ENCODE measurements at places on chromosomes 2 and 18.
A peak's percentile ranks its signal among the peaks of the same experiment; 100 is the strongest.

- DNase-seq, result no peak
Observed at GRCh38 chr18:44047585-44047984, 633.1 kb upstream of the SETBP1 start.

GRCh38 chr2:42367835-42368234 is 6.8 kb upstream of the COX7A2L start:
- no peak for DNase-seq

- peak; percentile 86 for DNase-seq
Observed at GRCh38 chr18:12599543-12599942, 58.4 kb downstream of the SPIRE1 start.

DNA sequence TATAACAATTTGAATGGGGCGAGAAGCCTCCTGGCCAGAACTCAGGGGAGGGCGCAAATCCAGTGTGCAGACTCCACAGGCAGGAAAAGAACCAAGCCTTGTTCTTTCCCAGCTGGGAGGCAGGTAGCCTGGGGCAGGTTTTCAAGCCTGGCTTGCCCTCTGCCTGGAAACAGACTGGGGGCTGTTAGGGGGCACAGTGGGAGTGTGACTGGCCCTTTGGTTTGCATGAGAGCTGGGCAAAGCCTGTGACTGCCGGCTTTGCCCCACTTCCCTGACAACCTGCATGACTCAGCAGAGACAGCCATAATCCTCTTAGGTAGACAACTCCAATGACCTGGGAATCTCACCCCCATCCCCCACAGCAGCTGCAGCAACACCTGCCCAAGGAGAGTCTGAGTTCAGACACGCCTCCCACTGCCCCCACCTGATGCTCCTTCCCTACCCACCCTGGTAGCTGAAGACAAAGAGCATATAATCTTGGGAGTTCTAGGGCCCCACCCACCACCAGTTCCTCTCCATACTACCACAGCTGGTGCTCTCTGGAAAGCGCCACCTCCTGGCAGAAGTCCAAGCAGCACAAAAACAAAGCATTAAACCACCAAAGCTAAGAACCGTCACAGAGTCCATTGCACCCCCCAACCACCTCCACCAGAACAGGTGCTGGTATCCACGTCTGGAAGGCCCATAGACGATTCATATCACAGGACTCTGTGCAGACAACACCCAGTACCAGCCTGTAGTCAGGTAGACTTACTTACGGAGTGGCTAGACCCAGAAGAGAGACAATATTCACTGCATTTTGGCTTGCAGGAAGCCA is 402.5 kb downstream of the STK39 start:
- peak; percentile 73 for DNase-seq

DNA sequence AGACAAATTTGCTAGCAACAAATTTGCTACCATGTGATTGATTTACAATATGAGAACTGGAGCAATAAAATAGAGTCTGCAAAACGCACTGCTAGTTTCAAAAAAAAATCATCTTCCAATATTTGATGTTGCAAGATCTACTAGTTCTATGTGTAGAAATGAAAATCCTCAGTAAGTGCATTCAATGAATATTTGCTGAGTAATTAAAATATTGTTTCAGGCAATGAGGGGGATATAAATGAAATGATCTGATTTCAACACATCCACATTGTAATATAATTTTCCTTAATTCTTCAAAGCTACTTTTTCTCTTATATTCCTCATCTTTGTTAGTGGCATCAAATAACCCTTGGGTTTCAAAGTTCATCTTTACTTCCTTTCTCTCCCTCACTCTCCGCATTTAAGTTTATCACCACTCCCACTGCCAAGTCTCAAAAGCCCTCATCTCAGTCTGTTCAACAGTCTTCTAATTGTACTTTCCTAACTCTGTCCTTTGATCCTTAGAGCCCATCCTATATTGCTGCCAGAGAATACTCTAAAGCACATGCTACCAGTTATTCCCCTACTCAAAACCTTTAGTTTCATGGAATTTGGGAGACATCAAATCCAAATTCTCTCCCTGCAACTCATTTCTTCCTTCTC is 6.2 kb downstream of the OSGEPL1 start:
- DNase-seq, result no peak

GRCh38 chr2:68216454-68217310 is 35.6 kb downstream of the PPP3R1 start:
- no peak for DNase-seq

- DNase-seq, result no peak
Observed at GRCh38 chr2:127678531-127678930, 3.2 kb upstream of the LIMS2 start.

GRCh38 chr18:79971211-79971952 is 6.9 kb downstream of the HSBP1L1 start:
- no peak for DNase-seq

DNA sequence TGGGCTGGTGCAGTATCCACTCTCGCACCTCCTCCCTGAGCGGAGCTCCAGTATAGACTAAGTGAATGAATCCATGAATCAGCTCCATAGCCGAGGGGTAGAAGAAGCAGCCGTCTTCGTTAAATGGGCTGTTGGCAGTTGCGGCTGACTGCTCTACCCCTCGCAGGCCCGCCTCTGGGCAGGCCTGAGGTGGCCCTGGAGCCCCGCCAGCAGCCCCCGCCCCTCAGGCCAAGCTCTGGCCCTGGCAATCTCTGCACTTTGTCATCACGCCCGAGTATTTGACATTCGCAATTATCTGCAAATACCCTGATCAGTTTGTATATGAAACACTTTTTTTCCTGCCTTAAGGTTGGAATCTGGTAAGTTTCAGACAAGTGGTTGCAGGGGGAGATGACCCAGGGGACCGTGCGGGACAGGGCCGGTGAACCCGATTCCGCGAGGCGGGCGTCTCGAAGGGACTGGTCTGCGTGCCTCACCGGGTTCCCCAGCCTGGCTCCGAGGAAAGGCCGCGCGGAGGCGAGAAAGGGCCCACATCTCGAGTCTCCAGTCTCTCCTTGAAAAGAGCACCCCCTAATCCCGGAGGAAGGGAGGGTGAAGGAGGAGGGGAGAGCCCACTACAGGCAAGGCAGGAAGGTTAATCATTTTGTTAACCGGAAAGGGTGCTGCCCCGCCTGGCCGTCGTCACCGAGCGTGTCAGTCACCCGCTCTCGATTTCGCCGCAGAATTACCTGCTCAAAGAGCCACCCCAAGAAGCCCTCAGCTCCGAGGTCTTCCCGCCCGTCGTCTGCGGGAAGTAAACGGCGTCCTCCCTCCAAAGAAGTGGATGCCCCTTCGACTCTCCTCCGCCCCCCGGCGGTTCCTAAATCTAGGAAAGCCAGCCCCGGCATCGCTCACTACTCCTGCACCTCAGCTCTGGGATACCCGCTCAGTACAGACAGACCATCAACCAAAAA is 11.1 kb upstream of the SATB2 start:
- DNase-seq, result no peak

GRCh38 chr2:10048501-10049171 is 5.3 kb downstream of the KLF11 start:
- DNase-seq, result no peak

- no peak for DNase-seq
Observed at GRCh38 chr18:79522451-79523205, 126.9 kb downstream of the NFATC1 start.

DNA sequence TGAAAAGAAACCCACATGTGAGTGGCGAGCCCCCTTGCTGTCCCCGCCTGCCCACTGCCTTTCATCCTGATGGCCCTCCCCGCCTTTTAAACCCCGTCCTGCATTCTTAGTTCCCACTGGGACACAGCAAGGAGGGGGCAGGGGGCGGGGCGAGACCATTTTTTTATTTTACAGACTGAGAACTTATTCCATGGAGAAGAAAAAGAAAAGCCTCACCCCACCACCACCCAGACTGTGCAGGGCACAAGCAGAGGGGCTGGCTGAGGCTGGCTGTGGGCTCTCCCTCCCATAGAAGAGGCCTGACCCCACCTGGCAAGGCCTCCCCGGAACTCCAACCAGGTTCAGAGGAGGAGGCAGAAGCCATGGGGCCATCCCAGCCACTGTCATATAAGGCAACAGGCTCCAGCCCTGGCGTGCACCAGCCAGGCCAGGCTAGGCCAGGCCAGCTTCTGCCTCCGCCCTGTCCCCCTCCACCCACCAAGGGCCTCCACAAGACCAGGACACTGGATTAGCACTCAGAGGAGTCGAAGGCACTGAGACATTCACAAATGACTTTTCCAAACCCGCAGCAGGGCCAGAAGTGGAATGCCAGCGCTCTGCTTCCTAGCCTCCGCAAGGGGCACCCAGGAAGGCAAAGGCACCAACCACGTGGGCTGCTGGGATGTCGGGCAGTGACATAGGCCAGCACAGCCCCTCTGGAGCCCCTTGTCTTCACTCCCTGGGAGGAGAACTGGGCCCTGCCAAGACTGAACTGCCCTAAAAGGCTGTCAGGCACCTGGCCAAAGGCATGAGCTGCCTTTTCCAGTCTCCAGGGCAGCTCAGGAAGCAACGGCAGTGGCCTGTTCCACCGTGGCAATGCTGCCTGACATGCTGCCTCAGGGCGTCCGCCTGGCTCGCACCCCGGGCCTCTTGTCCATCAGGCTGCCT is 37.5 kb upstream of the SEMA4C start:
- DNase-seq, result no peak

DNA sequence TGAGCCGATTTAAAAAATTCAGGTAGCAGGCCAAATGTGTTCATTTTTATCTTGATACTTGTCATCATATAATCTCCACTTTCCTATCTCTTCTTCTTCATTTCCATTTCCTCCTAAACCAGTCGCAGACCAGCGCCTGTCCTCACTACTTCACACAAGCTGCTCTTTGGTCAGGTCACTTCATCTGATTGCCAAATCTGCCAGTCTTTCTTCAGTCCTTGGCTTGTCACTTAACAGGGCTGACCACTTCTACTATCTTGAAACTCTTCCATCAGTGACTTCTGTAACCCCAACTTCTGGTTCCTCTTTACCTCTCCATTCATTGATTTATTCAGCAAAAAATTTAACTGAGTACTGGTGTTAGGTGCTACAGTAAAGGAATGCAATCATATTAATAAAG is 18.0 kb upstream of the SPRED2 start:
- DNase-seq, result no peak
